ENCODE measurements at places on chromosomes 7 and 10. TPM values are rescaled to one million over a fixed set of nuclear protein-coding genes. Genes with fewer than 3 reads are reported as not detected.

- no peak for DNase-seq
Observed at GRCh38 chr10:131183546-131184045, 127.9 kb downstream of the TCERG1L start.

GRCh38 chr7:75843613-75844116, 30.1 kb upstream of the CCL24 start:
- no peak for DNase-seq

DNA sequence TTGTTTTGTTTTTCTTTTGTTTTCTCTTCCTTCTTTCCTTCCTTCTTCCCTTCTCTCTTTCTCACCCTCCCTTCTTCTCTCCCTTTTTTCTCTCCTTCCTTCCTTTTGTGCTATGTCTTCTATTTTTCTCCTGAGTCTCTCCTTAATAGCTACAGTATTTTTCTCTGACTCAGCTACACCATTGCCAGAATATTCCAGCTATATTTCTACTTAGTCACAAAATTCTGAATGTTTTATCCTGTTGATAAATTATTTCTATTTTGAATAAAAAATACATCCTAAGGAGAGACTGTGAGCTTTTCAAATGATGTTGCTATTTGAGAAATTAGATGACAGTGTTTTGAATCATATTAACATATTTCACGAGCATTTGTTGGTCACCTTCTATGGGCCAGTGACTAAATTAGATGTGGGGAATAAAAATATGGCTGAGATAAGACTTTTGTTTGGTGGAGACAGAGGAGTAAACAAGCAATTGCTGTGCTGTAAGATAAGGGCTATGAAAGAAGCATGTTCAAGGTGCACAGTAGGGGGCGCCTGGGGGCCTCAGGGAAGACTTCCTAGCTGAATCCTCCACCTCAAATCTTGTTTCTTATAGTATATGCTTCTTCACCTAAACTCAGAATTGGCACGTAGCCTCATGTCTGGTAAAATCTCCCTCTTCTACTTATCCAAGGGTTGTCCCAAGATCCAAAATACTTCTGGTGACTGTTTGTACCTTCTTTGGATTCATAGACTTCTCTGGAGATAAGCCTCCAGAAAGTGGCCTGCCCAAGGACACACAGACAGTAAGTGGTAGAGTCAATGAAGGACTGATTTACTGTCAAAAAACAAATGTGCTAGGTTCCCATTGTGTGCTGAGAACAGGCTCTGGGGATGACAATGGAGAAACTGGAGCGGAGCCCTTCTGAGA, 115.5 kb upstream of the CREB5 start:
- DNase-seq, result peak; percentile 38

GRCh38 chr10:47378183-47378510, 5.9 kb downstream of the ZNF488 start:
- no peak for DNase-seq

DNA sequence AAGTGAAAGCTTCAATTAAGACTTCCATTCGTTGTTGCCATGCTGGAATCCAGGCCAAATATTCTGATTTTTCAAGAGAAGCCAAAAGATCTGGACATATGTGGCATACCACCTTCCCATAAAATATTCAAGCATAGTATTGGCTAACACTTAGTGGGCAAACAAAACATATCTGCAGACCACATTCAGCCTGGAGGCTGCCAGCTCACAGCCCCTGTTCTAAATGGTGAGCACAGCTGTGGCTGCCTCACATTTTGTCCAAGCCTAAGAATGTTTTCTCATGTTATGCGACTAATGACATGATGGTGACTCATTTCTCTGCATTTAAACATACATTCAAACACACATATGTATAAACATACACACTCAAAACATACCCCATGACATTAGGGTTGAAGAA, 10.6 kb upstream of the CALU start:
- no peak for DNase-seq

GRCh38 chr10:79065091-79065551, 3.6 kb upstream of the ZMIZ1 start:
- DNase-seq, result peak; percentile 18

GRCh38 chr7:3790803-3791202, 489.8 kb downstream of the SDK1 start:
- no peak for DNase-seq

GRCh38 chr10:124802313-124802675, 675 bp downstream of the ABRAXAS2 start:
- no peak for DNase-seq

DNA sequence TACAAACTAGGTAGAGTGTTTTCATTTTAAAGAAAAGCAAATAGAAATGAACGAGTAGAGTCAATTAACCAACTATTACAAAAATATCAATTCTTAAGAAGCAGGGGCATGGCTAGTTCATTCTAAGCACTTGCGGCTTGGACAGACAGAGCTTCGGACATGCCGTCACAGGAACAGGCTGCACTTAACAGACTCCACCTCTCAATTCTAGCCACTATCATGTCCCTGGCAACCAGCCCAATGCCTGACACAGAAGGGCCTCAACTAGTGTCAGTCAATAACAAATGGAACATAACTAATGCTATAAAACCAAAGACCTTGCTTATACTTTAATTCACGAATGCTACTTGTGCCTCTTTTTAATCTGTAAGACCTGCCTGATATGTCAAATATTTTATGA, 74.4 kb downstream of the TPK1 start:
- peak; percentile 41 for DNase-seq

DNA sequence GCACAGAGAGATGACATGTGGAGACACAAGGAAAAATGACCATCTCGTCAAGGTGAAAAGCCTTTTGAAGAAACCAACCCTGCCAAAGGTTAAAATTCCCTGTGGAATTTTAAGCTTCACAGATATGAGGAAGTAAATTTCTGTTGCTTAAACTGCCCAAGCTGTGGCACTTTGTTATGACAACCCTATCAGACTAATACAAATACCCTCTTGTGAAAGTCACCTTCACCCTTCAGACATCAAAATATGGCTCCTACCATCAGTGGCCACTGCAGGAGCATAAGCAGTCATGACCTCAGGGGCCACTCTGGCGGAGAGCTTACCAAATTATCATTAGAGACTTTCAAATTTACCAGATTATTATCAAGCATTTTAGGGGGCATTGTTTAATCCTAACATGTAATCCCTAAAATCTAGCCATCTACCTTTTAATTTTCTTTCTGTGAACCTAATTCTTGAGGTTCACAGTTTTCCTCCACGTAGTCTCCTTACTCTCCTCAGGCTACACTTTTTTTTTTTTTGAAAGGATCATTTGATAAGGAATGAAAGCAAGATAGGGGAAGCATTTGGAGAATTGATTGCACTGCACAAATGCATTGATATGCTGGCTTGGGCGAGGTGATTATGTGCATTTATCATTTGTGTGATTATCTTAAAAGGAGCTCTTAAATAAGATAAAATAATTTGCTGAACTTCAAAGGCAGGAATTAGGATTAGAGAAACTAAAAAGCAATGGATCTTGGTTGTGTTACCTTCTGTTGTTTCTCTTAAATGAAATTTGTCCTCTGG, 90.3 kb downstream of the TMEM168 start:
- DNase-seq, result no peak

- no peak for DNase-seq
Observed at GRCh38 chr10:101044117-101044516, 13.1 kb downstream of the SFXN3 start.

GRCh38 chr10:49173853-49174252, 14.3 kb downstream of the TMEM273 start:
- no peak for DNase-seq

DNA sequence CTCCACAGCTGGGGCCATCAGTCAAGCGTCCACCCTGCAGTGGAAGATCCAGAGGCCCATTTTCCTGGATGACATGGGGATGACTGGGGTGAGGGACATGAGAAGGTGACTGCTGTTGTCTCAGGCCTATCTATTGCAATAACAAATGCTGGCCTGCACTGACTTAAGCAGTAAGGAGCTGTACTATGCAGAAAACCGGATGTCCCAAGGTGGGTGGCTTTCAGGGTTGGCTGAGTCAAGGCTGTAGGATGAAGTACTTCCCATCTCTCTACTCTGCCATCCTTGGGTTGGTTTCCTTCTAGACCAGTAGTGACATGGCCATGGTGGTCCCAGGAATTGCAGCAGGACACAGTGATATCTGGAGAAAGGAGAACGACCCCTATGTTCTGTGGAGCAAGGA, 48.1 kb downstream of the NEURL1 start:
- no peak for DNase-seq

- DNase-seq, result no peak
Observed at GRCh38 chr7:45149606-45150005, 8.0 kb upstream of the RAMP3 start.

GRCh38 chr10:80253266-80253962, 36.0 kb downstream of the MAT1A start:
- DNase-seq, result no peak

- DNase-seq, result no peak
Observed at GRCh38 chr7:113122744-113123143, 4.4 kb upstream of the SMIM30 start.

- DNase-seq, result no peak
Observed at GRCh38 chr10:96610817-96611216, 24.0 kb upstream of the TM9SF3 start.

- no peak for DNase-seq
Observed at GRCh38 chr7:28315565-28316410, 96.5 kb upstream of the CREB5 start.

DNA sequence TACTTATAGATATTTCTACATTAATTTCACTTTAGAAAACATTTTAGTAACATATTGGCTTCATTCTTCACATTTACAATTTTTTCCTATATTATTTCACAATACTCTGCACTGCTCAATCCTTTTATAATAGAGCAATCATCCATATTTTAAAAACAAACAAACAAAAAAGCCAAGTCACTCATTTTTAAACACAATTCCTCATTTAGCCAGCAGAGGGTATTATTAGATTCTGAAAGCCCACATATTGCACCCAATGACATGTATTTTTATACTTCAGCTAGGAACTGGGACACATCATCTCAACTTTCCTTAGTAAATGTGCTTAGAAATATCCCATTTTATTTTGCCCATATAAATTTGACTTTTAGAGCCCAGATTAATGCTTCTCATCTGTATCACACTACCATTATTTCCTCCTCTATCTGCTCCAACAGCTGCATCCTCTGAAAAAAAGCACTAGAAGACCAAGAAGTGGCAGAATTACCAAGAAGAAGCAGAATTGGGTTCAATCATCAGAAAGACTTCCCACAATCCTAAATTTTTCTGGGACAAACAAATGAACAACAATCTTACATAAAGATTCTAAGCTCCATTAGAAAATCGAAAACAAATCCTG, 29.5 kb downstream of the CTNNA3 start:
- DNase-seq, result no peak

- peak; percentile 47 for DNase-seq
Observed at GRCh38 chr10:122567056-122567660, 6.6 kb downstream of the DMBT1 start.

- DNase-seq, result no peak
Observed at GRCh38 chr10:130206216-130206737, 70.1 kb downstream of the GLRX3 start.

DNA sequence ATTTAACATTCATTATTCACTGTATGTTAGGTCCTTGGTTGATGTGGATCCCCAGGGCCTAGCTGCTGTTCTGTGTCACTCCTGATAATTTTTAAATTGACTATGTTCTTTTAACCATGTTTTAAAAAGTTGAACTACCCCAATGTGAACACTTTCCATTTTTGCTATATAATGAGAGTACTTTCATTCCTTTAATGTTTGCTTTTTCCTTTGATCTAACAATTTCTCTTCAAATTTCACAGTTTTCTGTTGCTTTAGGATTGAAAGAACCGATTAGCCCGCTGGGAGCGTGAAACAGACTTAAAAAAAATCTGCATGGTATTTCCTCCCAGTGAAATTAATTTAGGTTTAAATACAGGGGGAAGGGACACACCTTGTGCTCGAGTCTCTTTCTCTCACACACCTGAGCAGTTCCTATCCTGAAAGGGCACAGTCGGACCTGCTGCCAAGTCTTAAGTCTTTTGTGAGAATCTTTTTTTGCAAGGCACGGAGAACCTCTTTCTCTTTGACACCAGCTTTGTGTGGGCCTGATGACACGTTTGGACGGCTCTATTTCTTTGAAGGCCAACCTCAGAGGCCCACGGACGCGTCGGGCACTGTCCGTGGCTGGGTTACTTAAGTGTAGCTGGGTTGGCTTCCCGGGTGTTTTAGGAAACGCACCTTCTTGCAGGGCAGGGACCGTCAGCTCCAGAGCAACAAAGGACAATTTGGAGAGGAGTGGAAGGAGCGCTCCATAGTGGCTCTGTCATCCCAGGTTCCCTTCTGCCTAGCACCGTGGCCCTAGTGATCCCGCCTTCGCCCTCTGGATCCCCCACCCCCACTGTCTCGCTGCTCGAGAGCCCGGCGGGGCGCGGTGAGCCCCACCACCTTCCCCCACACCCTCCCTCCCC, 1.0 kb upstream of the CHN2 start:
- DNase-seq, result no peak

GRCh38 chr10:110471566-110472139, 26.1 kb upstream of the DUSP5 start:
- no peak for DNase-seq

The OR13A1 gene
- not detected for total RNA-seq

The LYZL1 gene
- total RNA-seq, result not detected

The ZNF467 gene
- total RNA-seq, result 7.8 TPM

The ADRB1 gene
- total RNA-seq, result 77.8 TPM

The RASA4B gene
- total RNA-seq, result 7.5 TPM

The GAD2 gene
- not detected for total RNA-seq

The IFIT1B gene
- total RNA-seq, result not detected

The OR6V1 gene
- not detected for total RNA-seq

The SHTN1 gene
- 5.0 TPM for total RNA-seq

The ZDHHC6 gene
- 17.6 TPM for total RNA-seq

The ANXA8 gene
- 3.0 TPM for total RNA-seq
